Temporal lobe (tissue), 4 donors: ENCODE measurements at places on chromosomes 3 and 15. TPM values are rescaled to one million over a fixed set of nuclear protein-coding genes. Genes with fewer than 3 reads are reported as not detected.

Gene CHD2
- 93.4 TPM for total RNA-seq

Gene KCNMB2
- 9.8 TPM for total RNA-seq

Gene CSPG4
- total RNA-seq: 6.6 TPM

Gene FETUB
- total RNA-seq: not detected

Gene NAALADL2
- 2.7 TPM for total RNA-seq

Gene FANCI
- 8.4 TPM for total RNA-seq

Gene FRMD4B
- 49.9 TPM for total RNA-seq

Gene KIF7
- total RNA-seq: 4.4 TPM

Gene RTP3
- total RNA-seq: not detected

Gene SPPL2A
- 23.8 TPM for total RNA-seq

Gene LMCD1
- 1.2 TPM for total RNA-seq

Gene TEX9
- total RNA-seq: 20.4 TPM

Gene HIGD1A
- total RNA-seq: 87.8 TPM

Gene HTR3D
- not detected for total RNA-seq

Gene UROC1
- total RNA-seq: not detected

Gene CLDN16
- total RNA-seq: 0.25 TPM

Gene KBTBD13
- not detected for total RNA-seq

Gene CA12
- total RNA-seq: 10.3 TPM

Gene TMEM62
- 37.4 TPM for total RNA-seq

Gene DAZL
- total RNA-seq: not detected

Gene ZNF385D
- total RNA-seq: 15.7 TPM

Gene RBP2
- total RNA-seq: not detected

Gene ARID3B
- total RNA-seq: 4.4 TPM

Gene PLSCR2
- not detected for total RNA-seq

Gene CMTM7
- 0.74 TPM for total RNA-seq
